Activated T-cell treated with anti-CD3 and anti-CD28 coated beads, Interleukin-2, amount 50 U/mL, for 4 hours (primary cell): ENCODE measurements at places on chromosomes 2 and 18. TPM values are rescaled to one million over a fixed set of nuclear protein-coding genes. Genes with fewer than 3 reads are reported as not detected.

GRCh38 chr18:74140582-74140981 is 7.1 kb downstream of the FBXO15 start:
- DNase-seq: no peak

DNA sequence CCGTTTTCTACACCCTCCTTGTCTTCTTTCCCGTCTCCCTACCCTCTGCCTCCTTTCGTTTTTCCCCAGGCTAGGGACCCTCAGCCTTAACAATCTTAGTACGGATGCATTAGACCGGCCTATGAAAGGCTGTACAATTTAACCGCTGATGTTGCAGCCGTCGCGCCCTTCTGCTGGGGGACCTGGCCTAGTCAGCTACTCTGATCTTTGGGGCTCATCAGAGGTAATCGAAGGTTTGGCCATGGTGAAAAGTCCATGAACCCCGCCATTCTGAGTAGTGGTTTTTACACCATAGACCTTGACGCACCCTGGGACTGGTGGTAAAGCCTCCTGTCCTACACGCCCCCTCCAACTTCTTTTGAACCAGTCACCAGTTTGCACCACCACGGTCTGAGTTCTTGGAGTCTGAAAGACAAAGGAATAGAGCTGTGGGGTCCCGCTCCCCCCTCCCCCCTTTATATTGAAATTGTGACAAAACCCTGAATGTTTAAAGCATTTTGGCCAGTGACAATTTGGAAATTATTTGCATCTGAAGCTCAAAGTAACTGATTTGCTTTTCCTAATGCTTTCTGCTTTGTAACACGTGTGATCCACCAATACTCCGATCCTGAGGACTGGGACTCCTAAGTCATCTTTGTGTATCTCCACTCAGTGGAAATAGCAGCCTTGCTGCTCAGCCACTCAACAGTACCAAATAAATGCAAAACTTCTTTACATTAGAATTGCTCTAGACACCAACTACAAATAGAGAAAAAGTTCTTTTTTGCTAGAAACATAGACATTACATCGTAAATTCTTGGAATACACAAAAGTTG is 642 bp upstream of the SRSF7 start:
- DNase-seq: no peak

The BOLL gene
- total RNA-seq: not detected

The TRPM8 gene
- not detected for total RNA-seq

- DNase-seq: no peak
Measured at GRCh38 chr2:186806591-186806990, 42.4 kb downstream of the ZSWIM2 start.

DNA sequence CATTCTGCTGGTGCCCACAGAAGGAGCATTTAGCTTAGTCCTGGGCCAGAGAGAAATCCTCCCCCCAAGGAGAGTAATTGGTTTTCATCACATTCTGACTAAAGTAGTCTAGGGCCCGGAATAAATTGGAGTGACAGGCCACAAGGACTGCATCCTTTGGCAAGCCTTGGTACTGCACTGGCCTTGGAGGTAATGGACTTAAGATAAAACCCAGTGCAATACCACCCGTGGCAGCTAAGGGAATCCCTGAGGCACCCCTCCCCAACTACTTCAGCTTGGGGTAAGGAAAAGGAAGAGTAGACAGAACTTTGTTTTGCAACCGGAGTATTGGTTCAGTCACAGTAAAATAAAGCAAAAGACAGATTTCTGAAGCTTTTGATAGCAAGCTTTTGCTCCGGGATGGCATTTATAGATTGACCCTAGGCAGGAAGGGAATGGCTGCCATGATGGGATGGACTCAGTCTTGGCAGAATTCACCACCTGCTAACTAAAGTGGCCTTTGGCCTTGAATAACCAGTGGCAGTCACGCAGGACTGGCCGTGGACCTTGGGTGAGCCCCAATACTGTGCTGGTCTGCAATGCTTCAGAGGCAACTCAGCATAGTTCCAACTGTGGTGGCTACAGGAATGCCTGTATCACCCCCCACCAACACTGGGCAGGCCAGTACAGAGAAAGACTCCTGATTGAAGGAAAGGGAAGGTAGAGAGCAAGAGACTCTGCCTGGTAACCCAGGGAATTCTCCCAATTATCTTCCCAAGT is 14.1 kb downstream of the ORC4 start:
- no peak for DNase-seq

GRCh38 chr2:69422198-69422597 is 15.0 kb downstream of the NFU1 start:
- no peak for DNase-seq

The FZD7 gene
- total RNA-seq: 0.20 TPM

DNA sequence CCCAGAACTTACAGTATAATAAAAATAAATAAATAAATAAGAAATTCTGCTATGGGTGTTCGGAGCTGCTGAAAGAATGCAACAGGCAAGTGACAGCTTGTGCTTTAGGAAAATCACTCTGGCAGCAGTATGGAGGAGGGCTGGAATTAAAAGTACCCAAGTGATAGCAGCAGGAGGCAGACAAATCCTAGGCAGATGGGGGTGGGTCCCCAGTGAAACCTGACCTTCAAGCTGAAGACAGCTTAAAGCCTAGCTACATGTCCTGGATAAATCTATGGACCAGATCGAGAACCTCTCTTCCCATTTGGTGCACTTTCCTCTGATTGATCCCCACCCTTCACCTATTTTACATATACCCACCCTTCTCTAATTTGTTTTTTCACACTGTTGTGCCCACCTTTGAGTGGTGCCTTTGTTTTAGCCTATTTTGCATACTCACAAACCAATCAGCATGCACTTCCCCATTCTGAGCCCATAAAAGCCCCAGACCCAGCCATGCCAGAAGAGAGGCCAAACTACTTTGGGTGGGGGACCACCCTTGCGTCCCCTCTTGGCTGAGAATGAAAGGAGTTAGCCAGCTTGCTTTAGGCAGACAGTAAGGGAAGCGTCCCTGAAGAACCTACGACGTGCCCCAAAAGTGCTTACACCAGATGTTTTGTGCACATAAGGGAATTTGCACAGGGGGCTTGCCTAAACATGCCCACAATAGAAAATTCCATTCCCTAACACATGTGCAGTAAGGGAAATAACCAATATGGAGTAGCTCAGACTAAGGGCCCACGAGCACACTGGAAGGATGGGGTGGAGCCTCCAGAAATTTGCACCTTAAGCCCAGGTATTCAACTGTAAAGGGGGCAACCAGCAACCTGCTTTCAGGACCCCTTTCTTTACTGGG is 3.0 kb downstream of the METTL8 start:
- DNase-seq: no peak

GRCh38 chr2:17538022-17538843 is 2.3 kb upstream of the VSNL1 start:
- DNase-seq: no peak

GRCh38 chr2:133576714-133577113 is 8.5 kb upstream of the NCKAP5 start:
- no peak for DNase-seq

The TOGARAM2 gene
- 5.1 TPM for total RNA-seq

DNA sequence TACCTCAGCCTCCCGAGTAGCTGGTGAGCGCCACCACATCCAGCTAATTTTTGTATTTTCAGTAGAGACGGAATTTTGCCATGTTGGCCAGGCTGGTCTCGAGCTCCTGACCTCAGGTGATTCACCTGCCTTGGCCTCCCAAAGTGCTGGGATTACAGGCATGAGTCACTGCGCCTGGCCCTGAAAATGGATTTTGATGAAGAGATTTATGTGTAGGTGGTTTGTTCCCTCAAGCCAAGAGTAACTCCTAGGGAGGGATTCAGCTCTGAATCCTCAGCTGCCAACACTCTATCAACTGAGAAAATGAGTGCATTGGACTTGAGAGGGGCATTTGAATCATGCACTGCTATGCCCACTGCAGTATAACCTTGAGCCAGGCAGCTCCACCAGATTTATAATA is 17.5 kb upstream of the LIPG start:
- no peak for DNase-seq

The SIGLEC15 gene
- not detected for total RNA-seq

The KIF1A gene
- total RNA-seq: 2.5 TPM

The LIMS3 gene
- 1.2 TPM for total RNA-seq

The GAL3ST2 gene
- 0.23 TPM for total RNA-seq

The ALPP gene
- not detected for total RNA-seq

DNA sequence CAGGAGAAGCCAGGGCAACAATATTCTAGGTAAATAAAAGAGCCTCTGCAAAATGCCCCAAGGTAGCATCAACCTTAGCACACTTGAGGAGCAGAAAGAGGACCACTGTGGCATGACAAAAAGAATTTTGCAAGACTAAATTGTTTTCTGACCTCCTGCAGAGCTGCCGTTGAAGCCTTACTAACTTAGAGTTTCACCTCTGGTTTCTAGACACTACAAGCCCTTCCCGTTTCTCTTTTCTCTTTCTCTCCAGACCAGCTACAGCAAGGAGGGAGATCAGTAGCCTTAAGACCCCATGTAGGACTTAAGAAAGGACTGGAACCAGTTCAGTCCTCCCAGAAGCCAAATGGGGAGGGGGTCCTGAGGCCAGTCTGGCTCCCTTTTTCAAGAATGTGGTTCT is 73.3 kb upstream of the SP3 start:
- DNase-seq: no peak

The REG3A gene
- not detected for total RNA-seq

GRCh38 chr2:108079736-108080135 is 93.4 kb downstream of the SLC5A7 start:
- DNase-seq: no peak

DNA sequence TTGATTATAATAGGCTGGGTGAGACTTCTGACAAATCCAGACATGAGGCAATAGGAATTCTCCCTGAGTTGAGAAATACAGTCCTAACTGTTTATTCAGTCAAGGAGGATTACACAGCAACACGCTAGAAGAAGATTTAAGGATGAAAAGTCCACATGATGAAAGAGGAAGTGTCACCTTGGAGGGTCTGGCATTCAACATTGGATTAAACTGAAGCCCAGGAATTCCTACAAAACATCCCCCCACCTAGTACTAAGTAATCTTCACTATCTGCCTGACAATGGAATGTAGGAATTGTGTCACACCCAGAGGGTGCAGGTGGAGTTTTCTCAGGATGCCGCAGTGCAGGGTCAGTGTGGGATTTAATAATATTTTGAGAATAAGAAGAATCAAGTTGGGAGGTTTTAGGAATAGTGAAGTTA is 142.4 kb downstream of the SOCS6 start:
- no peak for DNase-seq

The FOXD4L1 gene
- total RNA-seq: 0.11 TPM

- no peak for DNase-seq
Measured at GRCh38 chr2:98474979-98475632, 30.4 kb downstream of the INPP4A start.

DNA sequence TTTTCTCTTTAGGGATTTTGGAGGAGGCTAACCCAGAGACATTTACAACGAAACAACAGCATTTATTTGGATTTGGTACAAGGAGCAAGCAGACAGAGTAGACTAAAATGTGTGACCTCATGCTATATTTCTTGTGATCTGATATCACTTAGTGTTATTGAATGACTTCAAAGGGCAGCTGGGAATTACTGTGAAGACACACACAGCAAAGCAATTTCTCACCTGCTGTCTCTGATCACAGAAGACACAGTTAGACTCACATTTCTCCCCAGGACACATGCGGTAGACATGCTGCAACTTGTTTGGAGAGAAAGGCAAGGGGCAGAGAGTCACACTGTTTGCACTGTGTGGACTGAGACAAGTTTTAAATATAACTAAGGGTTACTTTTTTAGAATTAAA is 67.5 kb downstream of the LTBP1 start:
- DNase-seq: no peak

GRCh38 chr18:10457128-10457527 is 2.7 kb downstream of the APCDD1 start:
- no peak for DNase-seq

The HSBP1L1 gene
- 2.2 TPM for total RNA-seq

DNA sequence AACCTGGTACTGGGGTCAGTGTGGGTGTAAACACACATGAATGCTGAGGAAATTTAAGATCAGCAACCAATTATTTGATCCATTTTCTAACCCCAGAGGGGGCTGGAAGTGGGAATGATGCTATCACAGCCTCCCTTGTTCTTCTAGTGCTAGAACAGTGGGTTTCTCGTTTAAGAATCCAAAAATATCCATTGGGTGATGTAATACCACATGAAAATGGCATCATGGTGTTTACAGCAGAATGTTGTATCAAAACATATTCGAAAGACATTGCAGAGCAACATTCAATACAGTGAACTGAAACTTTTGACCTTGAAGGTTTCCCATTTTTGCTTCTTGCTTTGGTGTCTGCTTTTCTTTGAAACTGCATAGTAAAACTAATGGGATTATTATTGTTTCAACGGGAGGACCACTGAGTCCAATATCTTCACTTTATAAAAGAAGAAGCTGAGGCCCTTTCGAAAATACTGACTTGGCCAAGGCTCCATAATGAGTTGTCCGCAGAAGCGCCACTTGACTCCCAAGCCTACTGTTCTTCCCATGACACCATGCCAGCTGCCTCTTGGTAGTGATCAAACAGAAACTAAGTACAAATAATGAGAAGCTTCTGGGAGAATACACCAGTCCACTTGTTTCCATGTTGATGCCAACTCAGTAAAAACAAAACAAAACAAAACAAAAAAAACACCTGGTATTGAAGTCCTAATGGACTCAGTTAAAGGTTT is 106.1 kb downstream of the COLEC12 start:
- no peak for DNase-seq

DNA sequence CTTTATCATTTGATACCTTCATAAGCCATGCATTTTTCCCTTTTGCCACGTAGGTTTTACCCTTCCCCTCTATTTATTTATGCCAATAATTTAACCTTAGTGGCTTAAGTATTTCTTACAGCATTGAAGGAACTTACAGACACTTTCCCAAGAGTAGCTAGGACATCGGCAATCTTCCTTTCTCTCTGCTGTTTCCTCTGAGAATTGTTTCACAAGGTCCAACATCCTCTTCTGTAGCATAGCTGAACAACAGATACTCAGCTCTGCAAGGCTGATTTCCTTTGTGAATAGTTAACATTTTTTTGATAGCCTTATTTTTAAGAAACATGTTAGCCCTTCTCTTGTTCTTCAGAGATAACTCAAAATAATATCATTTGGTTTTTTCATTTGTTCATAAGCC is 1.1 kb upstream of the GCA start:
- no peak for DNase-seq

DNA sequence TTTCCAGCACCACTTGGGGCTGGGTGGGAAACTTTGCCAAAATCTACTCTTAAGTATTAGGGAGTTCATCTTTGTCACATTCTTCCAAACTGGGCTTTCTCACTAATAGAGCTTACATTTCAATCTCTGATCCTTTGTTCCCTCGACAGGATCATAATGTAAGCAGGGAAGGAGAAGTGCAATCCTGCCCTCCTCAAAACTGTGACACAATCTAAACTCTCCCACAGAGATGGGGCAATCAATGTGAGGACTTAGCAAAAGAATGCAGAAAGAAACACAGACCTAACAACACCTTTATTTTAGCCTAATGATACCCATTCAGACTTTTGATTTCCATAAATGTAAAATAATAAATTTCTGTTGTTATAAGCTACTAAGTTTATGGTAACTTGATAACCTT is 40.8 kb downstream of the DSEL start:
- no peak for DNase-seq

The SLC9A4 gene
- total RNA-seq: 0.05 TPM

- DNase-seq: no peak
Measured at GRCh38 chr18:50454387-50454988, 79.6 kb downstream of the SKA1 start.
